ENCODE measurements at places on chromosomes 16 and 17.

DNA sequence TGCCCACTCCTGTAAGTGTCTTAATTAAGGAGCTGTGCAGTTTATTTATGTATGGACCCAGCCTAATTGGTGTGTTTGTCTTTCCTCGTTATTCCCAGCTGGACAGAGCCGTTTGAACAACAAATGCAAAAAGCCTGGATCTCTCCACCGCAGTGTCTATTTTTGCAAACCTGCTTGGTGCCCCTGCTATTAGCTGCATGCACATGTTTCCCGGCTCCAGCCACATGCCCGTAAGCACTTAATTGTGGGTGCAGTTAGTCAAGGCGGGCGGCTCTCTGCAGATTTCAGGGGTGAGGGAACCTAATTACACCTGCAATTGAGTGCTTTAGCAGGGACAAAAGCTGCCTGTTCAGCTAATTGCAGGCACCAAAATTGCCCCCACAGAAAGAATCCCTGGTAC, 74.0 kb upstream of the GSE1 start:
- no peak for DNase-seq

DNA sequence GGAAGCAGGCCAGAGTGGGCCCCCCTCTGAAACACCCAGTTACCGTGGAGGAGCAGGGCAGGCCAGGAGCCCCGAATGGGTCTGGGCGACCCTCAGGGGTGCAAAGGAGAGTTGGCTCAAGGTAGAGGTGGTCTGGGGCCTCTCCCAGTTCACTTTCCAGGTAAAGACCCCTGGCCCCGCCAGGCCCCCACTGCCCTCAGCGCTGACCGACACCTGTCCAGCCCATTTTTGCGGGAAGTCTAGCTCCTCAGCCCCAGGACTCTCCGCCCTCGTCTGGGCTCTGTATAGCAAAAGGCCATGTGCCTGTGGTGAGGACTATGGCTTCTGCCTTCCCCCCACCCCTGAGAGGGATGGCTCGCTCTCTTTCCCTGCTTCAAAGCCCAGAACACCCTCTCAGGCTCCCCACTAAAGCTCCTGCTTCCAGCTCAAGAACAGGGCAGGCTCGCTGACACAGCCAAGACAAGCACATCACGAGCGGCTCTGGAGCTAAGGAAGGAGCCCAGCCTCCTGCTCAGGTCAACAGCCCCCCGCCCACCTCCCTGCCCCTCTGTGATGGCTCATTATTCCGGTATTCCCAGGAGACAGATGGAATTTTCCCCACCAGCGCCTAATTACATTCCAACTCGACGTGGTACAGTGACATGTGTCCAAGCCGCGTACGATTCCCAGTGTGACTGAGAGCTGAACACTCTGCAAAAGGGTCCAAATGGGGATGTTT, 59.4 kb downstream of the RTN4RL1 start:
- no peak for DNase-seq

GRCh38 chr16:69892378-69892777, 58.8 kb upstream of the CLEC18A start:
- no peak for DNase-seq

DNA sequence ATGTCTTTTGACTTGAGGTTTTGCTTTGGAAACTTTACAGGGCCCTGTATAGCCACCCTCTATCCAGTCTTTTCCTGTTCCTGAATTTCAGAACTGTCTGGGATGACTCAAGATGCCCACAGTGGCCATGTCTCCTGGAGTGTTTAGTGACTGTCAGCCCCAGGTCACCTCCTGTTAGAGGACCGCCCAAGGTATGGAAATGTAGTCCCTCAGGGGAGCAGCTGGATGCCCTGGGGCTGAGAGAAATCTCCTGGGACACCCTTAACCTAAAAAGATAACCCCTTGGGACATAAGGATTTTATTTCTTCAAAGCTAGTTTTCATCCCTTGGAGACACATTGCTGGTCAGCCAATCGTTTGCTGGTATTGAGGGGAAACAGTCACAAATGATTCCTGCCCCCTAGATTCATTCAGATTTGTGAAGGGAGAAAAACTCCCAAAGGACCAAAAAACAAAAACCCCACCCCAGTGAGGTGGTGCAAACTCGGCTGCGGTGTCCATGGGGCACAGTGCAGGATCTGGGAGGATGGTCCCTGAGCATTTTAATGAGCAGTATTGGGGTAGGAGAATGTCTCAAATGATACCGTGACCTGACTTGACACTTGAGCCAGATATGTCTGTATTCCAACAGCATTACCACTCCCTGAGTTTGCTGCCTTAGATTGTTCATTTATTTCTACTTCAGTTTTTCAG, 1.7 kb downstream of the ZNF267 start:
- peak; percentile 41 for DNase-seq

- DNase-seq = no peak
Observed at GRCh38 chr17:39393736-39394135, 7.7 kb downstream of the FBXL20 start.

DNA sequence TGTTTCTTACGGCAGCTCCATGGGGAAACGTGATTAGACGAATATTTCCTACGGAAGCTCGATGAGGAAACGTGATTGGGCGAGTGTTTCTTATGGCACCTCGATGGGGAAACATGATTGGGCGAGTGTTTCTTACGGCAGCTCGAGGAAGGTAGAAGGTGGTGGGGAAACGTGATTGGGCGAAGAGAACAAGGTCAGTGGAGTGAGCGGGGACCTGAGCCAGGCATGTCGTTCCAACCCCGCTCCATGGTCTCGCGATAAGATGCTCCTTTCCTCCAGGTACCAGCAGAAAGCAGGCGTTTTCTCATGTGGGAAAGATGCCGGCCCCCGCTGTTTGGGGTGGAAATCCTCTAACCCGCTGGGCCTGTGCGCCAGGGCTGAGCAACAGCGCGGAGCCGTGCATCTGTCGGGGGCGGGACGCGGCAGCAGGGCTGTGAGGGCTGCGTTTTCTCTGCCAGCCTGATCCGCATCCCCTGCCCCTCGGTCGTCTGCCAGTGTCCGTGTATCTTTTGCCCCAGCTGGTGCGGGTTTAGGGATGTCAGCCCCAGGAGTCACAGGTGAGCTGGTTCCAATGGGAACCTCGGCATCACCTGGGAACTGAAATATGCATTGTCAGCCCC, 25.6 kb upstream of the DOC2B start:
- DNase-seq = no peak
